ENCODE measurements at places on chromosomes 4 and X. TPM values are rescaled to one million over a fixed set of nuclear protein-coding genes. Genes with fewer than 3 reads are reported as not detected.

Gene ANXA3
- 1,062 TPM for total RNA-seq

Gene PLRG1
- 99.9 TPM for total RNA-seq

Gene PACRGL
- 25.0 TPM for total RNA-seq

Gene GPRASP3
- total RNA-seq, result 2.6 TPM

Gene AFM
- not detected for total RNA-seq

Gene BTK
- not detected for total RNA-seq

Gene UGT2B10
- not detected for total RNA-seq

Gene F11
- not detected for total RNA-seq

Gene PRRG3
- total RNA-seq, result not detected

Gene SLC9B2
- 9.6 TPM for total RNA-seq

Gene DIAPH2
- 9.5 TPM for total RNA-seq

DNA sequence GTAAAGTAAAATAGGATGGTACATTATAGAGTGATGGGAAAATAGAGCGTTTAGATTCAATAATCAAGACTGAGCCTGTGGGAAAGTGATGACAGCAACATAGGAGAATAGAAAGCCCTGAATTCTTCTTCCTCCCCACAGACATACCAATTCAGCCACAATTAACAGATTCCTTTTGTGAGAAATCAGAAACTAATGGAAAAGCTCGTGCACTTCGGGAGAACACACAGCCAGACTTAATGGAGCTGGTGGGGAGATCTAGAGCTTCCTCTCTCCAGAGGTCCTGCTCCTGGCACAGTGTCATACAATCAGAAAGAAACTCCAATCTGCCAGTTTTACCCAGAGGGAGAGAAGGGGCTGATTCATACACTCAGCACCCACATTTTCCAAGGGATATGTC is 676.3 kb upstream of the BOD1L1 start:
- DNase-seq, result no peak

DNA sequence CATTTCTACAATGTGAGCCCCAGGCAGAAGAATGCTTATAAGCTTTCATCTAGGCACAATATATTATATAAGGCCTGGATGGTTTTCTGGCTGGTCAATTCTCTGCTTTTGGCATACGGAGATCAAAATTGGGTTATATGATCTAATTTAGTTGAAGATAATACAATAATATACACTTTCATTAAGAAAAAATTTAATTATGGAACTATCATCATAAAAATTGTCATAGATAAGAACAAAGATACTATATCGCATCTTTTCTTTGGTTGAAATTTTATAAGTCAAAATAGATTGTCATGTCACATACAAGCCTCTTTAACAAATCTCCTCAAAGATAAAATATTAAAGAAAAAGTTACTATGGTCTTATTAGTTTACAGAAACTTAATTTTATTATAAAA is 17.1 kb downstream of the DMD start:
- no peak for DNase-seq

GRCh38 chr4:98908703-98909262 is 20.1 kb downstream of the EIF4E start:
- peak; percentile 20 for DNase-seq

DNA sequence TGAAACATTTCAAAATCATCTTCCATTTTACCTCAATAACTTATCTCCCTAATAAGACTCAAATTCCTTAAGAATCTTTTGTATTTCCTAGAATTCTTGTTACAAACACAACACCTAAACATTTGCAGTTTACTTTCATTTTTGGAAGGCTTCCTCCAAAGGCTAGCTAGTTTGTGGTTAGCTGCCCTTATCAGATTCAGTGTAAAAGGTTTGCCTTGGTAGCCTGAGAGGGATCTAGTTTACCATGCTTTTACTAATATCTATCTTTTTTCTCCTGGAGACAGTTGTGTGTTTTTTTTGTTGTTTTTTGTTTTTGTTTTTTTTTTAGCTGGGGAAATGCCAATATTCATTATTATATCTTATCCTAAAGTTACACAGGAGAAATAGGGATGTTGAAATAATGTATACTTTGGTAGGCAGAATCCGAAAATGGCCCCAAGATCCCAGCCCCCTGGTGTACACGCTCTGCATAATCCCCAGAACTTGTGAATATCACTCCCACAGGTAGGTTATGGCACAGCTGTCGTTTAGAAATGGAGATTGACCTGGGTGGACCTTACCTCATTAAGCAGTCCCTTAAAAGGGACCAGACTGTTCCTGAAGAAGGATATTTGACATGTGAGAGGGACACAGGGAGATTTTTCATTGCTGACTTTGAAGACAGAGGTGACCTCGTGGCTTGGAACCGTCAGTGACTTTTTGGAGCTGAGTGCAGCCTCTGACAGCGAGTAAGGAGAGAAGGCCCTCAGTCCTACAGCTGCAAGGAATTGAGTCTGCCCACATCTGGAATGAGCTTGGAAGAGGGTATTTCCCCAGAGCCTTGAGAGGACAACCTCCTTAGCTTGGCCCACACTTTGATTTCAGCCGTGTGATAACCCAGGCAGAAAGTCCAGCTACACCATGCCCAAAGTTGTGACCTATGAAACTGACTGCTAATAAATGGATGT is 33.4 kb downstream of the SEPTIN11 start:
- no peak for DNase-seq

- DNase-seq, result no peak
These were observed 164.9 kb upstream of the KLF3 start for GRCh38 chr4:38499101-38499500.

GRCh38 chrX:37873220-37873619 is 25.8 kb upstream of the DYNLT3 start:
- no peak for DNase-seq

- DNase-seq, result no peak
These were observed 230.1 kb downstream of the OPHN1 start for GRCh38 chrX:68203211-68203610.

- DNase-seq, result no peak
These were observed 17.3 kb upstream of the TMEM185A start for GRCh38 chrX:149648932-149649331.

- DNase-seq, result no peak
These were observed 60.6 kb upstream of the LIMCH1 start for GRCh38 chr4:41477181-41477905.

DNA sequence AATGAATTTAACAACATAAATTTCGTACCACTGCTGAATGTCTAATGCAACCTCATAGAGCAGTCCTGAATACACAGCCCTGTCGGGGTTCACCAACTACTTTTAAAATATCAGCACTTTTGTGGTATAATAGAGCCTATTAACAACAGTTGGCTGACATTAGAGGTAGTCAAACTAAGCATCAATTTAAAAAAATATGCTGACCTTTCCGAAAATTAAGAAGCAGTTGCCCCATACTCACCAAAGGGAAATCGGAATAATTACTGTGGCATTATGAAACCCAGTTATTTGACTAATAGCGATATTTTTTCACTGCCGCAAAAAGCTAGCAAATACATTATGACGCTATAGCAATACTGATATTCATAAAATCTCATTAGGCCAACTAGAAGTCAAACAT is 273.5 kb upstream of the PPARGC1A start:
- no peak for DNase-seq

DNA sequence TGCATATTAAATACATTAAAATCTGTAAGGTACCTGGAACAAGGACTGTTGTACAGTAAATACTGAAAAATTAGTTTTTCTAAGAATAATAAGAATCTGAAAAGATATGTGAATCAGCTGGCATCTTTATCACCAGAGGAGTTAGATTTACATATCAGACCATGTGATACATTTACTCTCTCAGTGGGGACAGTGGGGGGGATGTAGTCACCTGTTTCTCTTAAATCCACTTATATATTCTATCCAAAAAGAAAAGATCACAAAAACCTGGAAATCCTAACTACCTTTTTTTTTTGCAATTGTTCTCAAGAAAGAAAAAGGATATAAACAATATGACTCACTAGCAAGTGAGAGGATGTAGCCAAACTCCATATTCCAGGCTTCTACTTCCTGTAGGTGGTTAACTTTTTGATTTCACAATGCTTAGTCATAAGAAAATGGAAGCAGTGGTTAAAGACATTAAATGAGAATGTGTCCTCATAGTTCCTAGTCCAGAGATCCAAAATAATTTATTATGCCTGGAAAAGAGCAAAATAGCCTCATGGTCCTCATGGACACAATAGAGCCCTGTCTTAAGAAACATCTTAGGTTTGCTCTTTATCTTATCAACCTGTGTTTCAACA is 22.5 kb upstream of the MYOZ2 start:
- peak; percentile 95 for DNase-seq

- DNase-seq, result no peak
These were observed 43.4 kb downstream of the NUDT6 start for GRCh38 chr4:122879001-122879400.

- no peak for DNase-seq
These were observed 17.5 kb upstream of the CD99 start for GRCh38 chrX:2673611-2674010.

DNA sequence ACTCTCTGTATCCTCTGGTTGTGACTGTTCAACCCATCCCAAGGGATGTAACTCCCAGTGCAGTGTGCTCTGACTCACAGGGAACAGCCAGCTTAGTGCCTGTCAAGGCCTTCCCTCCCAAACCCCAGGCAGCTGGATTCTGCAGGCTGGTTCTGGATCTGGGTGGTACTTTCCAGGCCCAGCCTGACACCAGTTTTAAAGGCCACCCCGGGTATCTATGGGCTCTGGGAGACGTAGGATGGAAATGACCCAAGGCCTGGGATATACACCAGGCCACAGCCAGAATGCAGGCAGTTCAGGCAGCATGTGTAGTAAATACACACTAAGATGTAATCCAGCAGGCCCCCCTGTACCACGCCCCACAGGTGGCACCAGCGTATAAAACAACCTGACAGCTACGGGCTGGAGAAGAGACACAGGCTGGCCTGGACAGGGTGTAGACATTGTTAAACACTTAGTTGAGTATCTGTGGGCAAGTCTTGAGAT is 64.2 kb downstream of the SPINK2 start:
- peak; percentile 74 for DNase-seq

- no peak for DNase-seq
These were observed 759 bp upstream of the TBC1D1 start for GRCh38 chr4:37889849-37890800.

GRCh38 chrX:154652311-154653047 is 900 bp downstream of the CTAG2 start:
- DNase-seq, result no peak

DNA sequence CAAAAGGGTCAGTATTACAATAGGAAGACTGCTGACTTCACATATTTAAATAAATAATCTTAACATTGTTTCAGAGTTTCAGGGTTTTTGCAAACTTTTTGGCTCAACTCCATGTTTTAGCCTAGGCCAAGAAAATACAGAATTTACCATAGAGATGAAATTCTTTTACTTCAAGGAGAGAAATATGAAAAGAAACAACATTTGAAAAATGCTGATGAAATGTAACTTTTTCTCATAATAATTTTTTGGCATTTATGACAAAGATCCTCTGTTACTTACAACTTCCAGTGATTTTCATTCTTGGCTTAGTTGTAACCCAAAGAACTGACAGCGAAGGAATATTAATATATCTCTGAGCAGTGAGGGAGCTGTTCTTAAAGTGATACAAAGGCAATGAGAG is 316.1 kb upstream of the EMCN start:
- no peak for DNase-seq

DNA sequence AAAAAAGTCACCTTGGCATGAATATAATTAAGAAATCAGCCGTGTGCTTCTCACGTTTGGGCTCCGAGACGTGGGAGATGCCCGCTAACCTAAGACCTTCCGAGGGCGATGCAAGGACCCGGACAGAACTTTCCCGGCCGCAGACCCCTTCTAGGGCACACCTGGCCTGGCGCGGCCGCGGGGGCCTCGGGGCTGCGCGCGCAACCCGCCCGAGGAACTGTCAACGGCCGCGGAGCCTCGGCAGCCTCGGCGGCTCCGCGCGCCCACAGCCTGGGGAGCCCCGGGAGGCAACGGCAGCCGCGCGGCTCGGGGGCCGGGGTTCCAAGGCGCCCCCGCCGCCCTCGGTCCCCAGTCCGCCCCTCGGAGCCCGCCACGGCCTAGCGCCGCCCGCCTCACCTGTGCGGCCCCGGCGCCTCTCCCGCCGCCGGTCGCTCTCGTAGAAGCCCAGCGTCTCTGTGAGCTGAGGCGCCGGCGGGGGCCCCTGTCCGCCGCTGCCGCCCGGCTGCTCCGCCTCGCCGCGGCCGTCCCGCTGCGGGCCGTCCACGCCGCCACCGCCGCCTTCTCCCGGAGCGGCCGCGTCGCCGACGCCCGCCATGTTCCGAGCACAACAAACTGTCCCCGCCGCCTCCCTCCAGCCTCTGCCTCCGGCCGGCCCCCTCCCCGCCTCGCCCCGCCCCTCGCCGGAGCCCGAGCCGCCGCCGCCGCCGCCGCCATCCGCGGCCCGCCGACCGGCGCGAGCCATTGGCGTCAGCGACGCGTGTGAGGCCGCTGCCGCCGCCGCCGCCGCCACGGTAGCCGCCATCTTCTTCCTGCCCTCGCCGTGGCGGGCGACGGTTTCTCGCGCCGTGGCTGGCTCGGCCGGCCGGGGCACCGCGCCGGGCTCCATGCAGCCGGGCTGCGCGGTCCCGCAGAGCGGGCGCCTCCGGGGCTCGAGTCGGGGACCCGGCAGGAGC is at the start of gene TAPT1:
Gene TAPT1, minus strand, starts transcription at position 609 of the 953 bp plus-strand sequence. Its CDS starts 14 bp downstream, at position 595.
- no peak for DNase-seq

GRCh38 chr4:80027611-80028010 is 45.4 kb downstream of the ANTXR2 start:
- no peak for DNase-seq

DNA sequence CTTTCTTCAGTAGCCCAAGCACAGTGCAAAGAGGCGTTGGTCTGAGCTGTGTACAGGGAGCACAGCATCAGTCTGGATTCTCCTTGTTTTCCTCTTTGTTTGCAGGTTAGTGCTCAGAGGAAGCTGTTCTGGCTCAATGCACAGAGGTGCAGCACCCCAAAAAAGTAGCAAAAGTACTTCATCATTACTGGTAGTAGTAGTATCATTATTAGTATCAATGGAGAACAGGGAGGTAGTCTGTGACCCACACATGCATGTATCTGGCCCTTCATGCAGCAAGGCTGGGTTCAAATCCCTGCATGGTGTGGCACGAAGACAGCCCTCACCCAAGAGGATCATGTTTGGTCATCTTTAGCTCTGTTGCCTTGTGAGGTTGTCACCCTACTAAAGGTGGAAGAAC is 68.7 kb downstream of the CXXC4 start:
- no peak for DNase-seq

GRCh38 chrX:151703487-151703886 is 8.2 kb downstream of the PRRG3 start:
- no peak for DNase-seq

DNA sequence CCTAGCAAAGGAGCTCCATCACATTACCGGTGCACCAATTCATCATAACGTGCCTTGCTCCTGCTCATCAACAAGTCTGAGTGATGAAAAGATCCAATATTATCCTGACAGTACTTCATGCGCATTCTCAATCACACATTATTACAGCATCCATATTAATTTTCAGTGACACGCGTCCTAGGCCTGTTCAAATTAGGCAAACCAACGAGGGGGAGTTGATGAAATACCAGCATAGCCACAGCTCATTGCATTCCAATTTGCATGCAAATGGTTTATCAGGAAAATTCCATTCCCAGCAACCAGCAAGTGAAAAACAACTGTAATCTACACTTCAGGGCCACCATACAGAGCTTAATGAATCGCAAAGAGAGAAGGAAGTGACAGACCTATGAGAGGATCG is 236.9 kb downstream of the DCLK2 start:
- no peak for DNase-seq

- no peak for DNase-seq
These were observed 177.1 kb downstream of the RBMX2 start for GRCh38 chrX:130578906-130579305.

All from bronchial epithelial cell (primary cell).